ENCODE measurements at places on chromosomes 12 and 14.

DNA sequence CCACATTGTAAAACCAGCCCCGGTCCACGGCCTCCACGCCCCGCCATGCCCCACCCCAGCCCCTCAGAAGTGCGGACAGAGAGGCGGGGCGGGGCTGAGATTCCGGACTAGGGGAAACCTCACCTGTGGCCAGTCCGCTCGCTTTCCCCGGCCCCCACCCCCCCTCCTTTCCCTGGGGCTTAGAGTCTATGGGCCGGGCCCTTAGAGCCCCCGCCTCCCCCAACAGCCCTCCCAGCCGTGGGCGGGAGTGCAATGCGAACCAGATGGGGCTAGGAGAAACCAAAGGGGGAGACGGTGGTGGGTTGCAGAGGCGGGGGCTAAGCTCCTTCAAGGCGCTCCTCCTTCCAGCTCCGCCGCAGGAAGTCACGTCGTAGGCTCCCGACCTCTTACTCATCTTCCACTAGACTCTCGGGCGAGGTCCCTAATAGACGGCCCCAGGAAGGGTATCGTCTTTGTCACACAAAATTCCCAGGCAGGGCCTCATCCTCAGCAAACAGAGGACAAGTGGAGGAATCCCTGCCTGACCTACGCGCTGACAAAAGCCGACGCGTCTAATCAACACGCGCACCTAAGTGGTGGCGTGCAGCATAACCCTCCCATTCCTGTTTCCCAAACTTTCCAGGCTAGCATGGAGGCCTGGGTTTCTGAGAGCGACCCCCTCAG, 1.1 kb upstream of the NAB2 start:
- DNase-seq = peak; percentile 78

- peak; percentile 58 for DNase-seq
These were observed 35.7 kb upstream of the EML1 start for GRCh38 chr14:99757331-99758070.

DNA sequence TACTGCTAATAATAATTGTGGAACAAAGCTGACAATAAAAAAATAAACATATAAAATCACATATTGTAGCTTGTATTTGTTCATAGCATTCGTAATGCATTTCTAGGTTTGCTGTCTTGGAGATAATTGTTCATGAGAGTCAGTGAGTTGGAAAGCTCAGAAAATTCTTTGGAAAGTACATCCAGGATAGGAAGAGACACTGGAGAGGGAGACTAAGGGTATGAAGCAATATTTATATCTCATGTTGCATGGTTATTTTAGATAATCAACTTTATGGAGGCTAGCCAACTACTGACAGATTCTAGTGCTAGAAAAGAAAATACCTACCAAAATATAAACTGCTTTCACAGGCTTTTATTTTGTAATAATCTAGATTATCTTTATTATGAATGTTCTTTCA, 1095.2 kb downstream of the FSCB start:
- no peak for DNase-seq

DNA sequence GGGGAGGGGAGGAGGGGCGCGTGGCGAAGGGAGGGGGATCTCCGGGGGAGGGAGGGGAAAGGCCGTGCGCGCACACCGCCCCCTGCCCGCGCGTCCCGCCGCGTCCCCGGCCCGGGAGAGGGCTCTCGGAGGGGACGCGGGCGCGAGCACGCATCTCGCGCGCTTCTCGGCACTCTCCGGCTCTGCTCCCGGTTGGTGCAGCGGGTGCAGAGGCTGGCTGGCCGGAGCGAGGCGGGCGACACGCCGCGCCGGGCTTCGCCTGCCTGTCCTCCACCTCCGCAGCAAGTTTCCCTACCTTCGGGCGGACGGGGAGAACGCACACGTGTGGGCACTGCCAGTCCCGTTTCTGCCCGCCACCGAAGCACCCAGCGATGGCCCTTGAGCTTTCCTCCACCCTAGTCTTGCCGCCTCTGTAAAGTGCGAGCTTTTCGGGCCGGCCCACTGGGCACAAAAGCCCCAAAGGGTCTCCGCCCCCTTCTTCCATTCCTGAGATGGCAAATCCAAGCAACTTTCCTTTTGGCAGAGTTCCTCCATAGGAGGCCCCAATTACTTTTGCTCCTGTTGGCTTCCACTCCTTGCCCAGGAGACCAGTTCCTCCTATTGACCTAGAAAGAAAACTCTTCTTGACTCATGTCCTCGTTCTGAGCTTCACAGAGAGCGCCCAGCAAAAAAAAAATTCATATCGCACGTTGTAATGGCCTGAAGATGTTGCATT, 363 bp upstream of the CSAD start:
- peak; percentile 74 for DNase-seq

GRCh38 chr14:51095854-51096823, 1.2 kb upstream of the TRIM9 start:
- peak; percentile 39 for DNase-seq

DNA sequence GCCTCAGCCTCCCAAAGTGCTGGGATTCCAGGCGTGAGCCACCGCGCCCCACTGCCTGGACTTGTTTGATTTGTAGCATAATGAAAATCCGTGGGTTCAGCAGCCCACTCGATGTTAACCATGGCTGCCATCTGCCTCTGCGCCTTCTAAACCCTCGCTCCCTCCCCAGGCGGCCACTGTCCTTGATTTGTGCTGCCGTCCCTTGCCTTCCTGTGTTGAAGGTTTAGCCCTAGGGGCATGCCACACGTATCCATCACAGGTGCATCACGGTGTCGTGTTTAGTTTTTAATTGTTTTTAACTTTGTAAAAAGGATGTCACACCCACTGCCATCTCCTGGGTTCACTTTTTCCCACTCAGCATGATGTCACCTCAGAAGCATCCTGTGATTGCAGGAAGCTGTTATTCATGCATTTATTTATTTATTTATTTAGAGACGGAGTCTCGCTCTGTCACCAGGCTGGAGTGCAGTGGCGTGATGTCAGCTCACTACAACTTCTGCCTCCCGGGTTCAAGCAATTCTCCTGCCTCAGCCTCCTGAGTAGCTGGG, 24.5 kb upstream of the ULK1 start:
- DNase-seq = peak; percentile 27

DNA sequence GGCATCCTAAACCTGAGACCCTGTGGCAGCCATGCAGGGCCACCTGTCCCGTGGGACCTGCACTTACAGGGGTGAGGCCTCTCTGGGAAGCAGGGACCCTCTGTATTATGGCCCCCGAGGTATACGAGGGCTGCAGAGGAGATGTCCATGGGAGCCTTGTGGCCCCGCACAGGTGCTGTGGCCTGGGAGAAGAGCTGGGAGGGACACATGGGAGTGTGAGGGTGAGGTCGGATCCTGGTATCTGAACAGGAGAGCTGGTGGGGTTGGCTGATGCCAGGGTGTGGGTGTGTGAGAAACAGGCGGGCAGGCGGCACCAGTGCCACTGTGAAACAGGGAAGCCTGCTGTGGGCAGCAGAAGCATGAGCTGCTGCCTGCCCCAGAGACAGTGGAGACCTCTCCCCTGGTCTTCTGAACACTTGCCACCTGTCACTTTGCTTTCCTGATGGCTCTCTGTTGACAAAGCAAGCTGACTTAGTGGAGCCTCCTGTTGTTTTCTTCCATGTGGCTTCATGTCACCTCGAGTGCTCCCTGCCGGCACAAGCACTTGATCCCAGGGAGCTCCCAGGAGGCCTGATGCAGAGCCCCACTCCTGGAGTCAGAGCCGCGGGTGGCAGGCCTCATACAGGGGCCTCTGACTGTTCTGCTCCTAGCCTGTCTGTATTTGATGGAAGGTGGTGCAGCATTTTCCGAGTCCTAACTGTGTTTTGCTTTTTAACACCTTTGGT, 19.8 kb upstream of the AMN start:
- DNase-seq = no peak

DNA sequence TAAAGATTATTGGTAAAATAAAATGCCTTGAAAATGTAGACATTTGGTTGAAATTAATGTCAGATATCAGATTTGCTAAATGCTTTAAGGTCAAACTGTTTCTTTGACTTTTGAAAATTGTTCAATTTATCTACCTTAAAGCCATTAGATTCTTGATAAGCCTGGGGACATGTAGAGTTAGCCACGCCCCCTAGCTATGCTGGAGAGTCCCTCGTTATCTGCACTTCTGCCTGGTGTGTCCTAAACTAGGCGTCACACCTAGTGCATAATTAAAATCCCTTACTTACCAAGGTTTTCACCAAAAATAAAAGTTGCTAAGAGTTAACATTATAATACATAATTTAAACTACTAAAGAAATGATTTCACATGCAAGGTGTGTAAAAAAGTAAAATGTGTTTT, 79.5 kb downstream of the EGLN3 start:
- DNase-seq = no peak

GRCh38 chr14:52154992-52155650, 86.3 kb upstream of the NID2 start:
- DNase-seq = no peak

DNA sequence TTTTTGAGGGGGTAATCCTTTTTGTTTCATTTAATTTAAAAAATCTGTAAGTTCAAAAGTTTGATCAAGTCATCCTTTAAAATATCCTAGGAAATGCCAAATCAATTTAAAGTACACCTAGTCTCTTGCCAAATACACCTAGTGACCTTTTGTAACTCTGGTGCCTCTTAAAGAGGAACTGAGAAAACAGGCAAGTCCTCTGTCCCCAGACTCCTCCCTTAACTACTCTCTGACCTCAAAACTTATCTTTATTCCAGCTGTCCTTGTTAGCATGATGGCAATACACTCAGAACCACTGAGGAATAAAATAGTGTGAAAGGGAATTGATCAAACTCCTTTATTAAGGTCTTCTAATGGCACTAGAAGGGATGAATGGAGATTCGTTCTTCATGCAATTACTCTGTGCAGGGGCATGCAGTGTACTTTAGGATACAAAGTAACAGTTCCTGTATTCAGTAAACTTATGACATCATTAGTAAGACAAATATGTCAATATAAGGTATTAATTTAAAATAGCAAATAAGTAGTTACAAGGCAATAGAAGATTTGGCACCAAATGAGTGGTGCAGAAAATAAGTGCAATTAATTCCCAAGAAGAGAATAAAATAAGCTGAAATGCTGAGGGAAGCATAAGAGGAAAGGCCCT, 3.3 kb downstream of the FAR2 start:
- no peak for DNase-seq

DNA sequence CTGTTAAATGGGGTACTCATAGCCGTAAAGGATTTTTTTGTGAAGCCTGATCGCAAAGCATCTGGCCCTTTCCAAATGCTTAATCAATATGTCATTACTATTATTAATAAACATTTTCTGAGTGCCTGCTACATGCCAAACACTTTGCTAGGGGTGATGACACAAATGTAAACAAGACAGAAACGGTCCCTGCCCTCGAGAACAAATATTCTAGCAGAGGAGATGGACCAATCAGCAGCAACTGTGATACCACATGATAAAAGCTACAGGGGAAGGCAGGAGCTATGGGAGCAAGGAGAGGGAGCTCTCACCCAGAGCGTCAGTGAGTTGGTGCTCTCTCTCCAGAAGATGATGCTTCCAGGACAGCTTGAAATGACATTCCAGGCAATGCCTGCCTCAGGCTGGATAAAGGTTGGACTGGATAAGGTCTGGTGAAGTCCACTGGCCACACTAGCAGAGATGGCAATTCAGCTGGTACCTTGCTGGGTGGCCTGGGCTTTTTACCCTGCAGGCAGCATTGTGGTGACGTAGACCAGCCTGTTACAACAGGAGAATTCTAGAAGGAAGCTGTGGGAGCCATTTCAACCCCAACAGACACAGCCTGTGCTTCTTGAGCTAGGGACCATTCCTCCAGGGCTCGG, 41.1 kb downstream of the ERH start:
- DNase-seq = no peak

DNA sequence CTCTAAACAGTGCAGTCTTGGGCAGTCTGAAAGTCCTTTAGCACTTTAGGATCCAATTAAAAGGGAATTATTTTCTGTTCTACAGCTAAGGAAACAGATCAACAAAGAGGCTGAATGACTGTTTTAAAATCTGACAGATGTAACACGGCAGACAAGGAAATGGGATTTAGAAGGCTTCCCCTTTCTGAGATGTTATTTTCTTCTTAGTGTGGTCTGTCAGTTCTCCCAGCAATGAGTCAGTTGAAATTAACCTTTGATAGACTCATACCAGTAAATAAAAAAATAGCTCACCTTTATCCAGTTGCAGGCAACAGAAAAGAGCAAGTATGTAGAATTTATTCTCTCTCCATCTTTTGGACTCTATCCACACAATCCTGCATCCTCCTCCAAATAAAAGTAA, 98.1 kb downstream of the NEDD1 start:
- no peak for DNase-seq

GRCh38 chr12:104204690-104205480, 10.7 kb upstream of the TXNRD1 start:
- no peak for DNase-seq

- no peak for DNase-seq
These were observed 20.6 kb downstream of the PTHLH start for GRCh38 chr12:27951898-27952297.

- no peak for DNase-seq
These were observed 64.8 kb downstream of the HECTD4 start for GRCh38 chr12:112317481-112317880.

- DNase-seq = no peak
These were observed 18.9 kb upstream of the C12orf71 start for GRCh38 chr12:27101290-27101689.

GRCh38 chr14:38808734-38809455, 294.1 kb downstream of the SEC23A start:
- DNase-seq = no peak

- DNase-seq = no peak
These were observed 284.7 kb downstream of the DAD1 start for GRCh38 chr14:22304326-22304725.

DNA sequence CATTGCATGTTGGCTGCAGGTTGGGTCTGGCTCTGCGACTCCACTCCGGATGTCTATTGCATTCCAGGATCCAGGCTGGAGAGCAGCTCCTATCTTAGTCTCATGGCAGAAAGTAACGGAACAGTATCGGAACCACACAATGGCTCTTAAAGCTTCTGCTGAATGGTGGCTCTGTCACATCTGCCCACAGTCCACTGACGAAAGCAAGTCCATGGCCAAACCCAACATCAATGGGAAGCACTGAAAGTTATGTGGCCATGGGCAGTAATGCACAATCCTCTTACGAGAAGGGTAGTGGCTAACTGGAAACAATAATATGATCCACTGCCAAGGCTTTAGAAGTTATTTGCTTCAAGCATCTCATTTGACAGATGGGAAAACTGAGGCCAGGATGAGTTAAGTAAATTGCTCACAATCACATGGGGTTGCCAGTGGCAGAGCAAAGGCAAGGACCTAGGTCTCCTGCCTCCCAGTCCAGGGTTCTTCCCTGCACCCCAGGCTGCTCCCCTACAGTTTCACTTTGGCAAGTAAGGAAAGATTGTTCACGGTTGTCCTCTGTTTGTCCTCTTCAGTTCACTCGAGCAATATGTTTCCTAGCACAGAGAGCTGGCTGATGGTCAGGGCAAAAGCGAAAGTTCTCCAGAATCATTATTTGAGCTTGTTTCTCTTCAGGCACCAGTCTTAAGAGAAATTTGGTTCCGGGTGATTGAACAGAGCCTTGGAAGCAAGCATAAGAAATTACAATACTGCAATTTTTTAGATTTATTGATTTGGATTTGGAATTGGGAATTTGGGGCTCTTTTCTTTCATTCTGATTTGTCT, 54.2 kb downstream of the CKAP4 start:
- no peak for DNase-seq

GRCh38 chr12:88518863-88519403, 61.3 kb downstream of the KITLG start:
- no peak for DNase-seq

Data from T1000 (cell line).